ENCODE measurements at places on chromosomes 4 and X. TPM values are rescaled to one million over a fixed set of nuclear protein-coding genes. Genes with fewer than 3 reads are reported as not detected.

The UGT8 gene
- total RNA-seq, result not detected

The RIBC1 gene
- 0.13 TPM for total RNA-seq

The IGSF1 gene
- total RNA-seq, result 0.25 TPM

The ELMOD2 gene
- total RNA-seq, result 11.5 TPM

The MAOB gene
- not detected for total RNA-seq

GRCh38 chrX:119042996-119043395 lies 29.8 kb upstream of the CT47C1 start:
- DNase-seq, result no peak

GRCh38 chr4:54547299-54548097 lies 110.3 kb upstream of the KIT start:
- no peak for DNase-seq

DNA sequence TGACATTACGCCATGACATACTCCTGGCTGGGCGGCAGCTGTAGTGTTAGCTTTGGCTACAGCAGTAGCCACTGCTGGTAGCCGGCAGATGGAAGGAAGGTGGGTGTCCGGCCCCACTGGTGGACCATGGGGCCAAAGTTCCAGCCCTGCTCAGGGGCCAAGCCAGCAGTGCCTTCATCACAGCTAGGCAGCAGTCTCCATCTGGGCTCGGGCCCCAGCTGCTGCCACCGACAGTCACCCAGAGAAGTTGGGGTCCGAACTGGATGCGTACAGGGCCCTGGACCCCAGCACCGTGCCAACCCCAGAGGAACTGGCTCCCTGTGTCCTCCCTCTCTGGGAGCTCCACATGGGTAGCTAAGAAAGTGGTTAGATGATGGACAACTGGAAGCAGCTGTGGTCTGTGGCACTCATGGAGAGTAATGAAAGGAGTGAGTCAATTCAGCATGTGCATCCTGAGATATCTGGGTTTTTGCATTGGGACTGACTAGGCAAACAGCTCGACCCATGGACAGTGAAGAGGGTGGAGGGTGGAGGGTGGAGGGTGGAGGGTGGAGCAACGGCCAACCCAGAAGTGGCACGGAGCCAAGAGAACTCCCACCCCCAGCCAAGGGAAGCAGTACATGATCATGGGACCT lies 366.6 kb upstream of the GRIA3 start:
- no peak for DNase-seq

DNA sequence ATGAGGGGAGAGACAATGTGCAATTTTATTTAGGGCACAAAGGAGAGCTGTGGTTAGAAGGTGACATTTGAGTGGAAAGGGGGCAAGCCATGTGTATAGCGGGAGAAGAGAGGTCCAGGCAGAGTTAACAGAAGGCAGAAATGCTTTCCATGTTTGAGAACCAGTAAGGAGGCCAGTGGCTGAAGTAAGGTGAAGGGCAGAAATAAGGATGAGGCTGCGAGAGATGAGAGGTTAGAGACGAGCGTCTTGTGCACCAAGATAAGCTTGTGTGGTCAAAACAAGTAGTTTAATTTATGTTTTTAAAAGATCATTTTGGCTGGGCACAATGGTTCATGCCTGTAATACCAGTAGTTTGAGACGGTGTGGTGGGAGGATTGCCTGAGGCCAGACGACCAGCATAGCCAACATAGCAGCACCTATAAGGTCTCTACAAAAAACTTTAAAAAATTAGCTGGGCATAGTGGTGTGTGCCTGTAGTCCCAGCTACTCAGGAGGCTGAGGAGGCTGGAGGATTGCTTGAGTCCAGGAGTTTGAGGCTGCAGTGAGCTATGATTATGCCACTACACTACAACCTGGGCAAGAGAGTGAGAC lies 8.5 kb downstream of the HTT start:
- no peak for DNase-seq

DNA sequence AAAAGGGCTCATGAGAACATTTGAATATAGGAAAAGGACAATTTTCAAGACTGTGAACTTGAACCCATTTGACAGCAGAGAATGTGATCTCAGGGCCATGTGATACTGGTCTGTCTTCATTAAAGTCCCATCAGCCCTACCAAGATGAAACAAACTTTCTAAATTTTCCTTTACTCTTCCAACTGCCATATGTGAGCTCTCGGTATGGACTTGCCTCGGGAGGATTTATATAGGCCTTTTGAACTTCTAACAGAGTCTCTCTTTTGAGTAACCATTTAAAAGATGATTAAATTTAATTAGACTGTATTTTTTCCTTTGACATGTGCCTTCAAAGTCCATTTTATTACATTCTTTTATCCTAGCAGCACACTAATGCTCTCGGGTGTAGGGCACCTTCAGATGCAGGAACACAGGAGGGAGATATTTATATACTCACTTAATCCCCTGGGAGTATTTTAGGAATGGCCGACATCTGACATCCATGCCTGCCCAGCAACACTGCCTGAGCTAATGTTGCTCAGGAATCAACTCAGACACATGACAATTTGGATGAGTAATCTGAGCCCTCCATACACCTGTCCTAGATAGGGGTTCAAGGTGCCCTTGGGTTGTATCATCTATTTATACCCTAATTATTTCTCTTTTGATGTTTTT lies 155.0 kb downstream of the SLC7A11 start:
- DNase-seq, result no peak

DNA sequence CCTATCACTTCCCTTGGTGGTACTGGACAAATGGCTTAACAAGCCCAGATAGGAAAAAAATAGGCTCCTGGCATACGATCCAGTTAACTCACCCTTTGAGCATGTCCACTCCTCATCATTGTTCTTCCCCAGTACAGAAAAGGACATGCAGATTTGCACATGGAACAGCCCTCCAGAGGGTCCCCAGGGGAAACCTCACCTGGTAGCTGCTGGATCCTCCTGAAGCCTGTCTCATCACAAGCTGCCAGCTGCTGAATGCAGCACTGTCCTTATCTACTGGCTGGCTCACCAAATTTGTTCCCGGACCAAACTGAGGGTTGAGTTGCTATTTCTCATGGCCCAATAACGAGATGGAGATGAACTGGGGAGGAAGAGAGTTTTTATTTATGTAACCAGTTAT lies 49.4 kb downstream of the SERTM2 start:
- no peak for DNase-seq

DNA sequence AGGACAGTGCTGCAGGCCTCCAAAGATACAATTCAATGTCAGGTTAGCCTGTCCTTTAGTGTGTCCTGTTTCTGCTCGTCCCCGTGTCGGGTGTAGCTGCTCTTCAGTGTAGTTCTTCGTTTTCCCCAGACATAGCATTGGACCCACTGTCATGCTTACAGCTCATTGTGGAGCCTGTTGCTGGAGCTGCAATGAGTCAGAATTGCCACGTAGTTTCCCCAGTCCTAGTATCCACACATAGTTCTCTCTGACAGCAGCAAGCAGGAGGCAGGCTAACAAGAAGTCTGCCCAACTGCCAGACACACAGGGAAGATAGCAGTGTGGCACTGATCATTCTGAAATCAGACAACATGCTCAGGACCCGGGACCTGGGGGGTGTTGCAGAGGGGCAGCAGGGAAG lies 49.2 kb downstream of the MOSPD2 start:
- peak; percentile 59 for DNase-seq

- peak; percentile 54 for DNase-seq
Measured at GRCh38 chr4:15410750-15411149, 17.1 kb upstream of the C1QTNF7 start.

DNA sequence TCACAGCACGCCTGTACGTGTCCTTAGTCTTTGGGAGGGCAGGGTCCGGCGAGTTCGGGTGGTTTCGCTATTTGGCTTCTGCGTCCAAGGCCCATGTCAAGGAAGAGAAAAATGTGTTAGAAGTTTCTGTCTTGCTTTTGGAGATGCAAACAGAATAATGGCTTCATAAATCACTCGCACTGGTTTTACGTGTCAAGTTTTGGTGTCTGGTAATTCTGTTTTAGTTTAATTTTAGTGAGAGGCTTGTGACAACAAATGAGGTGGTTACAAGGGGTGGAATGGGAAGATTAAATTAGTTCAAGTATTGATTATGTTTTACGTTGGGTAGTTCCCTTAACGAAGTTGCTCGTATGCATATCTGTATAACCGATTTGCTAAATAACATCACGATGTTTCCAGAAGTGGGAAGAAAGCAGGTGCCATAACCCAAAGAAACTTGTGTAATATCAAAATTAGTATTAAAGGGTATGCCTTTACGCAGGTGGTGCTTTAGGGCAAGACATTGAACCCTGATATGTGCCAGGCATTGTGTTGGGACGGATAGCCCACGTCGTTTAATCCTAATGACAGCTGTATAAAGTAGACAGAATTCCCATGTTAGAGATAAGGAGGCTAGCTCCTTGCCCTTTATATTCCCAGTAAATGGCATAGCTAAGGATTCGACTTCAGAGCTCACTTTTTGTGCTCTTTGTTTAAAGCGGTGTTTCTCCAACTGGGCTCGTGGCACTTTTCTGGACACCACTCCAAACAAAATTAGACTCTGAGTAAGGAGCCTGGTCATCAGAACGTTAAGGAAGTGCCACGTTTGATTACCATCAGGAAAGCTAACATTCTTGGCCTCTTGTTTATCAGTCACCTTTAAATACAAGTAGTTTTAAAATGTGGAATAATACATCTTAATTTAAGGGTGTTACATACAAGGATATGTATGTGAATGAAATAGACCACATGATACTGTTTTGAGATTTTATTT lies 843 bp downstream of the RPL34 start:
- peak; percentile 16 for DNase-seq

GRCh38 chrX:47191331-47191730 lies 2.3 kb upstream of the UBA1 start:
- no peak for DNase-seq

DNA sequence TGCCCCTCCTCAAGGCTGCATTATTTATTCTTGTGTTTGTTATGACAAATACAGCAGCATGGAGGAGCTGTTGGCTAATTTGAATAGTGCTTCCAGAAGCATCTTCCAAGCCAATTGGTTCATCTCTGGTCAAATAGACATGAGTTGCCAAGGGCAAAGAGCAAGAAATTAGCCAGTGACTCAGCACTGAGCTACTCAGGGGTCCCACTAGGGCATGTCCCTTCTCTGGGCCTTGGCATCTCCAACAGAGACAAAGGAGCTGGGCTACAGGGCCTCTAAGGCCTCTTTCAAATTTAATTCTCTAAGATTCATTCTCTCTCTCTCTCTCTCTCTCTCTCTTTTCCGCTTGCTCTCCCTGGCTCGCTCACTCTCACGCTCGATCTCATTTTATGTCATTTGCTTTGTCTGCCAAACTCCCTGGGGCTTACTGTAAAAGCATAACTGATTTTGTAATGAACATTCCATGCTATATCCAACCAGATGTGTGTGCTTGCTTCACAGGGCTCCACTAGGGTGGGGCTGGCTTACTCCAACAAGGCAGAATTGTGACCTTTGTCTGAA lies 86.7 kb upstream of the MAGEA4 start:
- no peak for DNase-seq

GRCh38 chr4:56908206-56909085 lies 746 bp downstream of the REST start:
- peak; percentile 32 for DNase-seq
